IMR-90 (cell line): ENCODE measurements at places on chromosomes 2 and 18.
A peak's percentile ranks its signal among the peaks of the same experiment; 100 is the strongest.

DNA sequence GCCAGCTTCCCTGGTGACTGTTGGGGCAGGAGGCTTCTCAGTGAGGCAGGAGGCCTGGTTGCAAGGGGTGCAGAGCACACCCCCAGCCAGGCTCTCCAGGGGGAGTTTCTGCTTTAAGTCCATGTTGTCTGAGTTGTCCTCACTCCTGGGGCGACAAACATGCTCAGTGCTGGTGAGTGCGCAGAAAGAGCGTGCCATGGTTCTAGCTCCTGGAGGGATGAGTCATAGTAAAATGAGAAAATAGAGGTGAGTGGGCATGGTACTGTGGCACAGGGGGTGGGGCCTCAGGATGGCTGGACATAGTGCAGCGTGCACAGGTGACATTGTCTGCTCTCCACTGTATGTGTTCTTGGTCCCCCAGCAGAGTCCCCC is 457.2 kb upstream of the HS6ST1 start:
- no peak for DNase-seq

DNA sequence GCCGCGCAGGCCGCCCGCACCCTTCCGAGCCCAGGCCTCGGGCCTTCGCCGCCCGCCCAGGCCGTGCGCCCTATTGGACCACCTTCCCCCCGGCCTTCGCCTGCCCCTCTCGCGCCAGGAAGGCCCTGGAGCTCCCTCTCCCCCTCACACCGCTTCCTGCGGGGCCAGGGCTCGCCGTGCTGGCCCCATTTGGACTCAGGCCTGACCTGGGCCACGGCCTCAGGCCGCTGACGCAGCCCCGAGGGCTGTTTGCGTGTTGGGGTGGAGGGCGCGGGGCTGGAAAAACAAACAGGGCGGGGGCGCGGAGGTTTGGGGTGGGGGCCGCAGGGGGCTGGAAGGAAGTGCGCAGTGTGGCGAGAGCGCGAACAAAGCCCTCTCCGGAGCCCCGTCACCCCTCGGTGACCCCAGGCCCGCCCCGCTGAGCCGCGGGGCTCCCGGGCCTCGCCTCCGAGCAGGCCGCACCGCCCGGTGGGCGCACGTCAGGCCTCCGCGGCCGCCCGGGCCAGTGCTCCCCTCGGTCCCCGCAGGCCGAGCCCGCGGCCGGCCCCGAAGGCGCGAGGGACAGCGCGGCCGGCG is 12.3 kb upstream of the SIX3 start:
- DNase-seq: no peak

DNA sequence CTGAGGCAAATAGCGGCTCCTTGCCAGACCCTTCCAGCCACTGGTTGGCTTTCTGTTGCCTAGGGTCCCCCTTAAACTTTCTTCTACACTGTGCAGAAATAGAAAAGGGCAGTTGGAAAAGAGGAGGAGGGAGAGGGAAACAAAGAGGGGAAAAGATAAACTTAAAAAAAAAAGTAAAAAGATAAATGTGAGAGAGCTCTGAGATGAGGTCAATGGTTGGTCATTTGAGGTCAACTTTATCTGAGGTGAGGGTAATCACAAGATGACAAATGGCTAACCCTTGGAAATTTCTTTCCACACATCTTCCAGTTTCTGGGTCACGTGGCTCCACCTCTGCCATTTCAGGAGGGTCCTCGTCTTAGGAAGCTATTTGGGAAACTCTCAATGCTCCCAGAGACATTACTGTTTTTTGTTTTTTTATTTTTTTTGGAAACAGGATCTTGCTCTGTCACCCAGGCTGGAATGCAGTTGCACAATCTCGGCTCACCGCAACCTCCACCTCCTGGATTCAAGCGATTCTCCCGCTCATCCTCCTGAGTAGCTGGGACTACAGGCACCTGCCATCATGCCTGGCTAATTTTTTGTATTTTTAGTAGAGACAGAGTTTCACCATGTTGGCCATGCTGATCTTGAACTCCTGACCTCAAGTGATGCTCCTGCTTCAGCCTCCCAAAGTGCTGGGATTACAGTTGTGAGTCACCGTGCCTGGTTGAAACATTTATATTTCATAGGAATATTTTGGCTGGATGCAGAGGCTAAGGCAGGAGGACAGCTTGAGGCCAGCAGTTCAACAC is 199.9 kb downstream of the TGIF1 start:
- DNase-seq: peak; percentile 83

DNA sequence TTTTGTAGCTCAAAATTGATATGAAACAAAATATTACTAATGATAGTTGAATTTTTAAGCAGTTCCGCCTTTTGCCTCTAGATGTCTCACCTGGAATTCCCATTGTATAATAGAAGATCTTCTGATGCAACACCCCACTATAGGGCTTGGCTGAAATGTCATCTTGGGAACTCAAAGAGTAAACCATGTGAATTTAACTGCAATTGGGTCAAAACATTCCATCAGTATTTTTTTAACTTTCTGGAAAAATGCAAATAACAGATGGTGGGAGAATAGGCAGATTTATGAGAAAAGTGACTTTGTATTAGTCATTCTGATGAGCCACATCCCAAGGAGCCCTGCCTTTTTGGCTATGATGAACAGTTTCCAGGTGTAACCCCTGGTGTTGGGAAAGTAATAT is 489.9 kb downstream of the NYAP2 start:
- DNase-seq: peak; percentile 94

GRCh38 chr2:218260742-218261422 is at the start of gene GPBAR1:
Gene GPBAR1, plus strand, starts transcription at chr2:218261015. Its CDS starts 1,710 bp downstream, at chr2:218262725.
- DNase-seq: no peak
